AG08395 (cell line): ENCODE measurements at places on chromosomes 12 and 14.
A peak's percentile ranks its signal among the peaks of the same experiment; 100 is the strongest.

- peak; percentile 79 for DNase-seq
Measured at GRCh38 chr14:77067632-77068516, 30.2 kb upstream of the CIPC start.

GRCh38 chr12:9032202-9032964, 43.0 kb downstream of the KLRG1 start:
- no peak for DNase-seq

DNA sequence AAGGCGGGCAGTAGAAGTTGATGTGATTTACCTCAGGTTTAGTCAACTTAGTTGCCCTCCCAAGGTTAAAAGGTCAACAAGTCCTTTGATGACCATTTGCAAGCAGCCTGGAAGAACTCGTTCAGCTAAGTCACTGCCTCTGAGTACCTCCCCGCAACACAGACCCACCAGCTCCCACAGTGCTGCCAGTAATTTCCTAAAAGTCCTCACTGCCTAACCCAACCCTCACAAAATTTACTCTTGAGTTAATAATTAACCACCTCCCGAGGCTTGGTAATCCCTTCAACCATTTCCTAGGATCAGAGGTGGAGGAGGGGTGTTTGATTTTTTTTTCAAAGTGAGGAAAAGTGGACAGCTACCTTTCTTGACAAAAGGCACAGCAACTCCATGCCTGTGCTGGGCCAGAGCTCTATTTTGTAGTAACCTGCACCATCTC, 55.8 kb downstream of the MAP3K9 start:
- no peak for DNase-seq

- peak; percentile 50 for DNase-seq
Measured at GRCh38 chr14:64755781-64756221, 51.6 kb downstream of the PLEKHG3 start.

GRCh38 chr14:73462048-73462715, 3.8 kb upstream of the NUMB start:
- DNase-seq = no peak

DNA sequence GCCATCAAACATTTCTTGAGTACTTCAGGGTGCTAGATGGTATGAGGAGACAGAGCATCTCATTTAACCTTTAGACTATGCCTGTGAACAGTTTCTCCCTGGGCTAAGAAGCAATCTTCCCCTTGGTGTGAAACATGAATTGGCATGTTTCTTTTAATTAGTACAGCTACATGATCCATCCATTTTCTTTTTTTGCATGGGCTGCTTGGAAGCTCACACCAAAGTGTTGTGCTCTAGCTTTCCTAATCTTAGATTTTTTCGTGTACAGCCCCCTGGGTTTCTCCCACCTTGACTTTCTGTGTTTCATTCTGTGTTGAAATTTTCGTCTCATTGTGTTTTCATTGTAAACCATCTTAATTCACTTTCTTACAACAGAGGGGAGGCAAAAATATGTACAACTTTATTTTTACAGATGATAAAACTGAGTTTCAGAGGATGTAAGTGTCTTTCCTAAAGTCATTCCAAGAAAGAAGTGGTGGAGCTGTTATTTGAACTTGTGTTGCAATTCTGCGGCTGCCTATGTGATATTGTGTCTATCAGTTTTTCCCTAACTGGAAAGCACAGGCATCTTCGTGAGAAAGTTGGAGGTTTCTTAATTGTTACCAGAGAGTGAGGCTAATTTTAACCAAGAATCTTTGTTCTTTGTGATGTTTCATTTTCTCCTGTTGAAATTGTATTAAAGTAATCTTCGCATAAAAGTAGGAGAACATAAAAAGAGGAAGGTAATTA, 64.5 kb downstream of the DAAM1 start:
- peak; percentile 45 for DNase-seq

DNA sequence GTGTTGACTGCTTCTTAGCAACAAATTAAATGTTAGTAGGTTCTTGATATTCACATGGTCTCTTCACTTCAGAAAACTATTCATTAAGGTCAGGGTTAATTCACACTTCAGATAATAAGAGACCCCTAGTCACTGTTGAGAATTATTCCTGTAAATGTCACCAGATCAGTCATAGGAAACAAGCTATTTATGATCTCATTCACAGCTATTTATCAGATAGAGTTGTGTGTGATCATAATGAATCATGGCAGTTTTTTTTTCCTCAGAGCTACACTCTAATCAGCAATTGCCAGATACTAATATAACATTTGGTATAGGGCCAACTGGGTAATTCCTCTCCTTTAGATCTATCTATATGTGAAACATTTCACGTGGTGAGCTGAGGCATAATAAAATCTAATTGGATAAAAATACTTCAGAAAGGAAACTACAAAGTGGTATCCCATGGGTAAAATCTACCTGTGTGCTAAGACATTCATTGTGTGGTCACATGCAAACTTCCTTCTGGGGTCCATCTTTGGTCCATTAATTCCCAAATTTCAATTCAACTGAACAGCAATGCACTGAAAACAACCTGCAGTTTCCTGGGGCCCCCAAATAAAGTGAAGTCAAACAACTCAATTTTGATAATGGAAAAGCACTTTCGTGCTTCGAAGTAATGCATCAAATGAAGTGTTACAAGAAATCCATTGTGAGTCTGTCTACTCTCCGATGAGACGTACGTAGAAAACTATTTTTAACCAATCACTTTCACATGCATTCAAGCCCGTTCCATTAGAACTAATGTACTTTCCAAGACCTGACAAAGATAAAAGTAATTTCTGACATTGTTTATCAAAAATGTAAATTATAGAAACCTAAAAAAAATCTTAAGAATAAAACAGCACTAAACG, 197.0 kb downstream of the ACSS3 start:
- DNase-seq = no peak

DNA sequence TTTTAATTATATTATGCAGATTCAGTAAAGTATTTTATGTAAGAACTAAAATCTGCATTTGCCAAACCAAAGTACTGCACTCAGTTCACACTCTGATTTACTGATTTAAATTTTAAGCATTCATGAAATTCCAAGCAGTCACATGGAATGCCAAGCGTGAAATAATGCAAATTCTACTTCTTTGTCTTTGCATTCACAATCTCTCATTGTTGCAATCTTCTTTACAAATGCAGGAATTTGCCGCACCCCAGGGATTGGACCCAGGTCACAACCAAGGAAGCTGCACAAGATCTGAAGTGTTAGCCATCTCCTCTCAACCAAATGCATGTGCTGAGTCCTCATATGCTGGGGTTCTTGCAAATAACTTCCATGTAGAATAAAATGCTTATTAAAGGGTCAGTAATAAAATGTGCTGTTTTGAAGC, 71.9 kb downstream of the TUNAR start:
- no peak for DNase-seq

DNA sequence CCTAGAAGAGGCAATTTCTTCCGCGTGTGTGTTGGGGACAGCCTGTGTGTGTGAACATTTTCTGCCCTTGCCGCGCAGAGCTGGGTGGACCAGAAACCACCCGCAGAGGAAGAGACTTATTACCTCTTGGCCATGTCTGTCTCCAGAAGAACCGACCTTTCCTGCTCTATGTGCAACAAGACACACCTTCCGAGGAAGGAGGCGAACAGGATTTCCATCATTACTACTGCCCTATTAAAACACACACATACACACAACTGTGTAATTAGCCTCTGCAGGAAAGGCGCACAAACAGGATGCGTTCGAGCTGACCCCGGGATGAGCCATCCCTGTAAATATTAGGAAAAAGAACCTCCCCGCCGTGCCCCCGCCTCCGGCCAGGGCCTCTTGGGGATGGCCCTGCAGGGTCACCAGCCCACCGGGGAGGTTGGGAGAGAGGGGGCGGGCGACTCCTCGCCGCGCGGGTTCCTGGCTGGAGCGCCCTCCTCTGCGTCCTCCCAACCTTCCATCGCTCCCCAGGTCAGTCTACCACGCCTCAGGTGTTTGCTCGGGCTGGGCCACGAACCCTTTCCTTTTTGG, 484 bp upstream of the PRKCH start:
- no peak for DNase-seq

- DNase-seq = peak; percentile 59
Measured at GRCh38 chr14:103679351-103679750, 35.9 kb downstream of the XRCC3 start.

DNA sequence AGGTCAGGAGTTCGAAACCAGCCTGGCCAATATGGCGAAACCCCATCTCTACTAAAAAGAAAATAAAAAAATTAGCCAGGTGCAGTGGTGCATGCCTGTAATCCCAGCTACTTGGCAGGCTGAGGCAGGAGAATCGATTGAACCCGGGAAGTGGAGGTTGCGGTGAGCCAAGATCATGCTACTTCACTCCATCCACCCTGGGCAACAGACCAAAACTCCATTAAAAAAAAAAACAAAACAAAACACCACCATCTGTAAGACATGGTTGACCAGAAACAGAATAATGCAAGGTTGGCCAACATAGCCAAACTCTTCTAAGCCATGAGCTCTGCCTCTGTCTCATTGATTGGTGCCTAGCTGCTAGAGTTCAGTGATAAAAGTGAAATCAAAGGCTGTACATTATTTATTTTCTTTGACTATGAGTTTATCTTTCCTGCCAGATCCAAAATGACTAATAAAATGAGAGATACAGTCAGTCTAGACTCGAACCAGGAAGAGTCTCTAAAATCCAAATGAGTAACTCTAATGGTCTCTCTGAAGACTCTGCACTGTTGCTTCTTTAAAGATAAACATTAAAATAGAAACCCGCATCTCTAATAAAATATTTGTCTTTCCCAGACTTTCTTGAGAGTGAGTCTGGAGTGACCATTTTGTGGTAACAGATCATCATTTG, 404.7 kb downstream of the DAD1 start:
- DNase-seq = no peak

DNA sequence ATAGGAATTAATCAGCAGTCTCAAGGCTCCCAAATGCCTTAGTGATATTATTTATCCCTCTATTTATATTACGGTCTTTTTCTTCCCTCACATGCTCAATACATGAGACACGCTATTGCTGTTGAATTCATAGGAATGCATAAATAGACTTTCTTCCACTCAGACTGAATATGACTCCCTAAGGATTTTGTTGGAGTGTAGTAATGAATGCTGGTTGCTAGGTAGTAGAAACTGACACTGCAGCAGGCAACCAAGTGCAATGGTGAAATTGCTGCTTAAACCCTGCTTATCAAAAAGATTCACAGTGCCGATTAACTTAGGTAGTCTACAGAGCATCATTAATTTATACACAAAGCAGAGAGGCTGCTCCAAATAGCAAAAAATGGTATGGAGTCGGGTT, 168.2 kb downstream of the KCNC2 start:
- DNase-seq = no peak

DNA sequence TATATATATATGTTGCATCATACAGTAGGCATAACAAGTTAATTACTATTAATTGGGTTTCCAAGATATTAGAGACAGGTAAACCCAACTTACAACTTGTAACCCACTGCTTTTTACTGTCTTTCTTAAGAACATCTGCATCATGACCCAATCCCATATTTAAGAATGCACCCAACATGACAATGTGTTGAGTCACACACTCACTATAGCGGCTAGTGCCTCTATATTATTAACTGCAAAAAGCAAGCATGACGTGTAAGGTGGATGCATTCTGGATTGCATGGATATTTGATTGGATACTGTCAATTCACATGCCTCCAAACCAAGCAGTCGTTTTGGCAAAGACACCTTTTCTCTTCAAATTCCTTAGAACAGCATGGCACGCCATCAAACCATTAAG, 68.2 kb downstream of the KSR2 start:
- no peak for DNase-seq

DNA sequence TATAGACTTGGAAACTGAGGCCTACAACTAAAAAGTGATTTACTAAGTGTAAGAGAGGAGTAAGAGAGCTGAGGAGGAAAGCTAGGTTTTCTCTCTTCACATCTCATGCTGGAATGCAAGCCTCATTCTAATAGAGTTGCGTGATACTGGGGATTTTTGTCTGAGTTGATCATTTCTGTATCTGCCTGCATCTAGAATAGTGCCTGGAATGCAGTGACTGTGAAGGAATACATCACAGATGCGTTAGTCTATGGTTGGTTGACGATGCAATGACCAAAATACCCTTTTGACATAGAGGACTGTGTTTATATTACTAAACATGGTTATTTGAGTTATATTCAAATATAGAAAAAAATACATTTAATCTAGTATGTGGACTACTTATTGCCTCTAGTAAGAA, 9.2 kb upstream of the TMEM117 start:
- DNase-seq = no peak

- no peak for DNase-seq
Measured at GRCh38 chr14:56195704-56196103, 77.5 kb downstream of the PELI2 start.

DNA sequence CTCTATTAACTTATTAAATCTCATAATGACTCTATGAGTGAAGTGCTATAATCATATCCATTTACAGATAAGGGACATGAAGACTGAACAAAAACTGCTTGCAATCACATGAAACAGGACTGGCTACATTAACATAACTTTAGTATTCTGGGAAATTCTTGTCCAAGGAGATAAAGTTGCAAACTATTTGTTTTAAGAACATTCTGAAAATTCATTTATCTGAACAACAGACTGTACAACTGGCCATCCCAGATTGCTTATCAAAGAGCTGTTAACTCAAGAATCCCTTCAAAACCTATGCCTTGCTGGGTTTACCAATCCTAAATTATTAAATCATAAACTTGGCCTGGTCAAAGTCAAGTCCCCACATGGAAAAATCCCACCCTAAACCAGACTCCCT, 39.2 kb upstream of the POC1B start:
- no peak for DNase-seq

- DNase-seq = no peak
Measured at GRCh38 chr12:113347107-113347506, 11.3 kb upstream of the PLBD2 start.

GRCh38 chr12:119153477-119154434, 25.0 kb upstream of the HSPB8 start:
- DNase-seq = peak; percentile 7

- no peak for DNase-seq
Measured at GRCh38 chr12:90290980-90291975, 582.6 kb upstream of the ATP2B1 start.

- no peak for DNase-seq
Measured at GRCh38 chr14:101824339-101824727, 62.8 kb downstream of the PPP2R5C start.

GRCh38 chr12:109768901-109769670, 55.5 kb downstream of the FAM222A start:
- DNase-seq = no peak

- no peak for DNase-seq
Measured at GRCh38 chr12:102120564-102120873, 536 bp downstream of the PARPBP start.

GRCh38 chr12:45217846-45218245, 2.0 kb downstream of the ANO6 start:
- no peak for DNase-seq

DNA sequence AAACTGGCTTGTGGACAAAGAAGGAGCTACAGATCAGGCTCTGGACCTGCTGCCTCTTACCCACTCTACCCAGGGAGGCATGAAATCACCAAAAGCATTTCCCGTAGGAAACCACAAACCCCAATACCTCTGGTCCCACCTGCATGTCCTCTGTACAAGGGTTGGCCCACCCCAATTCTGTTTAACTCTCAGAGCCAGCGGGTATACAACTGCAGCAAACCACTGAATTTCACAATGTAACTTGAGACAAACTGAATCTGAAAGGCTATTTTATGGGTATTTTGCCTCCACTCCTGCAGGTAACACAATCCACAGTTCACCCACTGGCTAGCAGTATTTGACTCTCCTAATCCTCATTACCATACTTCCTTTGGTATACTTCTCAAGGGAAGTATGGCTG, 16.5 kb downstream of the SIX1 start:
- no peak for DNase-seq
